Sigmoid colon (tissue), 7 donors: ENCODE measurements at places on chromosomes 13 and 19. TPM values are rescaled to one million over a fixed set of nuclear protein-coding genes. Genes with fewer than 3 reads are reported as not detected.
A peak's percentile ranks its signal among the peaks of the same experiment; 100 is the strongest.

Gene C1QTNF9
- not detected for total RNA-seq

GRCh38 chr19:5765220-5765619 lies 19.3 kb downstream of the PRR22 start:
- no peak for DNase-seq

- DNase-seq = no peak
Observed at GRCh38 chr13:42893214-42893671, 98.8 kb downstream of the EPSTI1 start.

GRCh38 chr19:17520865-17521264 lies 9.4 kb downstream of the PGLS start:
- no peak for DNase-seq

DNA sequence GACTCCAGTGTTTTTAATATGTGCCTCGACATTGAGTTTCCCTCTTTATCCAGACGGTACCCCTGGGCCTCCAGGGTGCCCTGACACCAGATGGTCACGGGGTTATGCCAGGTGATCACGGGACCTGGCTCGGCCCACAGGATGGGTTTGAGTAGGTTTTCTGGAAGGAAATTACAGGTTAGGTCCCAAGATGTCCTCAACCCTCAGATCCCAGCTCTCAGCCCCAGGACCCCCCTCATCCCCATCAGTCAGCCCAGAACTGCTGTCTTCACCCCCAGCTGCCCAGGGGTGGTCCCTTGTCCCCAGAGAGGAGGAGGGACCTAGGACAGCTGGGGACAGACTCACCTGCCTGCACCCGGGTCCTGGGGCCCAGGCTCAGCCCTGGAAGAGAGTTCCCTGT lies 441 bp downstream of the LILRA4 start:
- DNase-seq = no peak

Gene ZNF224
- total RNA-seq = 20.0 TPM

- no peak for DNase-seq
Observed at GRCh38 chr13:49021953-49022352, 46.2 kb downstream of the FNDC3A start.

Gene PNMA8B
- 1.5 TPM for total RNA-seq

- no peak for DNase-seq
Observed at GRCh38 chr13:78602561-78603239, 652 bp downstream of the POU4F1 start.

- DNase-seq = no peak
Observed at GRCh38 chr19:47479701-47480503, 4.1 kb downstream of the KPTN start.

DNA sequence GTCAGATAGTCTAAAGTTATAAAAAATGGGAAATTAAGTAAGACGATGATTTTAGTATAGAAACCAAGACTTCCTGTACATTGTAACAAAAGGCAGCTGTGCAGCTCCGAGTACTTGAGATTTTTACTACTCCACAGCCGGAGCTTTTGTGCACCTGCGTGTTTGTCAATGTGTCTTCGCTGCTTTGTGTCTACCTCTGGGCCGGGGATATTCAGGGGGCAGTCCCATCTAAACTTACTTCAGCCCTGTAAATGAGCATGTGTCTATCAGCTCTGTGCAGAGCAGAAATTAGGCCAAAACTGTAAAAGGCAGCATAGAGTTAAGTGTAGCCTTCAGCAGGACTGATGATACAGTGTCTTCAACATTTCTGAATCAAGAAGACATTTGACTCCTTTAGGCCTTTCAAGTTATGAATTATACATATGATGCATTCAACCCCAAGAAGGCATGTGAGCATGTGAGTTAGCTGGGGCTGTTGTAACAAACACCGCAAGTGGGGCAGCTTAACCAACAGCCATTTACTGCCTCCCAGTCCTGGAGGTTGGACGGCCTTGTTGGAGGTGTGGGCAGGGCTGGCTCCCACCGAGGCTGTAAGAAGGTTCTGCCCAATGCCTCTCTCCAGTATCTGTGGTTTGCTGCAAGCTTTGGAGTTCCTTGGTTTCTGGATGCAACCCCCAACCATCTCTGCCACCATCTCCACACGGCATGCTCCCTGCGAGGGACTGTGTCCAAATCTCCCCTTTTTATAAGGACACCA lies 191.0 kb upstream of the IRS2 start:
- DNase-seq = no peak

DNA sequence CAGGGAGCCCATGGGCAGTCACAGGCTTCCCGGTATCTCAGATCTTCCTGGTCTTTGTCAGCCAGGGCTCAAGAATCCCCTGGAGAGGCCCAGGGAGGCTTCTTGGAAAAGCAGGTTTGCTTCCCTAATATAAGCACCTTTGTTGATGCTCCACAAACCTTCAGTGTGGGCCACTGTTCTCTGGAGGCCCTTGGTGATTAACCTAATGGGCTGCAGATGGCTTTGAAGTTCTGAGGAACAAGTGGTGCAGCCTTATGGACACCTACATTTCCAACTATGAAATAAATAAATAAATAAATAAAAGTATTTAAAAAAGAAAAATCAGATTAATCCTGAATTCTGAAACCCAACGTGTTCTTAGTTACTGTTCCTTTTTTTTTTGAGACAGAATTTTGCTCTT lies at the start of gene BSPH1:
Gene BSPH1, minus strand, starts transcription at position 101 of the 400 bp plus-strand sequence. Its CDS starts 89 bp downstream, at position 12.
- no peak for DNase-seq

Gene CEACAM4
- total RNA-seq = not detected

Gene KISS1R
- not detected for total RNA-seq

GRCh38 chr19:6952956-6953355 lies 65.6 kb downstream of the ADGRE1 start:
- DNase-seq = no peak

Gene MKNK2
- 83.1 TPM for total RNA-seq

DNA sequence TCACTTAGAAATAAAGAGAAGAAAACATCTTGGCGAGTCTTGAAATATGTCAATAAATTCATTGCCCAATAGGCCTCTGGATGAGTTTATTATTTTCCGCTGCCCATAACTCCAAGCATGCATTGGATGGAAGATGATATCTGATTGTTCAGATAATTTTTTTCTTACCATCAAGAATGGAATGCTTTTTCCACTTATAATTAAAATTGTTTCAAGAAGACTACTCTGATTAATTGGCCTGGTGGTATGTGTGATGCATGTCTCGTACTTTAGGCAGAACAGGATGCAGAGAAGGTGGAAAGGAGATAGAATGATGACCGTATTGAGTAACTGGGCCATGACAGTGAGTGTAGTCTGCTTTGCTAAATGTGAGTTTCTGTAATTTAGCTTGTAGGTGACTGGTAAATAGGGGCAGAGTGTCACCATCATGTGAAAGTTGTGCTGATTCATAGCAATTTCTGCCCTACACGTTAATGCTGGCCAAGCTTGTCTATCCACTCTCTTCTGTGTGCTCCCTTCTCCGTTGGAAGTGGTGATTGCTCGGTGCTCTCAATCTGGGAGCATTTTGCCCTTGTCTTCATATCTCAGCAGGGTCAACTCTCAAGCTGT lies 13.5 kb upstream of the SPATA13 start:
- no peak for DNase-seq

Gene ANGPTL8
- not detected for total RNA-seq

Gene KLK2
- not detected for total RNA-seq

- DNase-seq = peak; percentile 73
Observed at GRCh38 chr19:2613507-2614295, 88.8 kb downstream of the GNG7 start.

DNA sequence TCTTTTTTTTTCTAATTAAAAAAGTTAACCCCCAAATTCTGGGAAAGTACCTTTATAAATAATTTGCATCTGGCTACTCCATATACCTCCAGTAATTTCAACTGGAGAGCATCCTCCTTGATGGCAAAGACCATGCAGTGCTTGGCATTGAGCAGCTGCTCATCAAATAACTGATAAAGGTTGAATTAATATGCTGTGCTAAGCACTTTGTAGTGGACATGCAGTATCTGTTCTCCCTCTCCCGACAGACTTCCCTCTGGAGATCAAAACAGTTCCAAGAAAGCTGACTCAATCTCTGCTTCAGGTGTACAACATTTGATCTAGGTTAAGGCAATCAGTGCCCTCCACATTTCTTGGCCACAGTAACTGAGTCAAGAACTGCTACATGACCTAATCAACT lies 3.3 kb downstream of the SPRYD7 start:
- no peak for DNase-seq

- peak; percentile 89 for DNase-seq
Observed at GRCh38 chr19:58009666-58010301, 7.2 kb upstream of the ZNF606 start.

GRCh38 chr13:86862137-86862536 lies 809.0 kb upstream of the SLITRK5 start:
- DNase-seq = no peak
